ENCODE measurements at places on chromosomes 2 and 18.
A peak's percentile ranks its signal among the peaks of the same experiment; 100 is the strongest.

GRCh38 chr2:64781711-64782390 lies 128.1 kb upstream of the SERTAD2 start:
- DNase-seq = no peak

DNA sequence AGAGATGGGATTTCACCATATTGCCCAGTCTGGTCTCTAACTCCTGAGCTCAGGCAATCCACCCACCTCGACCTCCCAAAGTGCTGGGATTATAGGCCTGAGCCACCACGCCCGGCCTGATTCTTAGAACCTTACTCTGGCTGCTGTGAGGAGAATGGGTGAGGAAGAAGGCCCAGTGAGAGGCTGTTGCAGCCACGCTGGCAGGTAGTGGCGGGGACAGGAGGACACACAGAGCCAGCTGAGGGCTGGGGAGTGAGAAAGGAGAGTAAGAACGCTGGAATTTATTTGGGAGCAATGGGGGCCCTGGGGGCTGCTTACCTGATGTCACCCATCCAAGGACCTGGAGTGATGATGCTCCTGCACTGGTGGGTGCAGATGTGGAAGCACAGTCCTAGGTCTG lies 153.8 kb upstream of the SIX3 start:
- DNase-seq = no peak

GRCh38 chr2:237141571-237142051 lies 55.9 kb downstream of the COPS8 start:
- no peak for DNase-seq

GRCh38 chr2:27203741-27204140 lies 8.1 kb upstream of the ATRAID start:
- no peak for DNase-seq

- DNase-seq = no peak
Measured at GRCh38 chr2:119440501-119440870, 8.8 kb downstream of the TMEM37 start.

DNA sequence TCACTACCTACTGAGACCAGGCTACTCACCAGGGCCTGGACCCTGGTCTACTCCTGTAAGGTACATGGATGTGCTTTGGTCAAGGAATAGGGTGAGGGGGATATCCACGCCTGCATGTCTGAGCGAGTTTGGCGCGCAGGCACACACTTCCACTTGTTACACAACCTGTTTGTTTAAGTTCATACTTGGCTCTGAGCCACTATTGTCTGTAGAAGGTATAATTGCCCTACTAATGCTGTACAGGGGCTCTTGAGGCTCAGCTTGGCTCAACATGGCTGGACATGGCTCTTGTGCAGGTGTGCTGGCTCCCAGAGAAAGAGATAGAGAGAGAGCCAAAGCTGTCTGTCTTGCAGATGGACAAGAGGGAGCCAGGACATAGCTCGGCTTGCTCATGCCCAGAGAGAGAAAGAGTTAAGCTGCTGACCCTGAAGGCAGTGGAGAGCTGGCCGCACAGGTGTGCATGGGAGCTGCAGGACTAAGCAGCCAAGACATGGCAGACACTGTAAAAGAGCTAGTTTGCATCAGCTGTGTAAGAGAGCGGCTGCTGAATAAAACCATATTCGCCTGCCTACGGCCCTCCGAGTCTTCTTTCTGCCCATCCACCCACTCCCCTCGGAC lies 35.2 kb downstream of the NPPC start:
- DNase-seq = no peak

DNA sequence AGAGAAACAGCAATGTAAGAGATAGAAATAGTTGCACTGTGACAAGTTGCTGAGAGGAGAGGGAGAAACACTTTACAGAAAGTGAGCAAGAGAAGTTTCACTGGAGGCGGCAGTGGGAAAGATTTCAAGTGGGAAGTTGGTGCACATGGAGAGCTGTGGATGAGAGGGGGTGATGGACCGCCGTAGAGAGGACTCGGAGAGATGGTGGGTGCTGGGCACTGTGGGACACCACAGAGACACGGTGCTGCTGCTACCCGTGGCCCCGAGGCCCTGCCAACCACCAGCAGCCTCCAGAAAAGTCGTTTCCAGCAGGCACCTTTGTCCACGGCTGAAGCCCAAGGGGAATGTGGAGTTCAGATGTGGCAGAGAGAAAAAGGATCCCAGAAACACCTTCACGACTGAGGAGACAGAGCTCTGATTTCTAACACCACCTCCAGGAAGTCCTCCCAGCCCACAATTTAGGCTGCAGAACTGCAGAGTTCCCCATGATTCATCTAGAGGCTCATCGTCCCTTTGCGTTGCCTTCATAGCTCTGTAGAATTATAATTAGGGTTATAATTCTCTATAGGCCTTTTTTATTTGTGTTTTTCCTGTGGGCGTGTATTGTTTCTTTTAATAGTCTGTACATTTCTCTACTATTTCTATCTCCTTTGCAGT lies 15.9 kb upstream of the IGFBP2 start:
- no peak for DNase-seq

DNA sequence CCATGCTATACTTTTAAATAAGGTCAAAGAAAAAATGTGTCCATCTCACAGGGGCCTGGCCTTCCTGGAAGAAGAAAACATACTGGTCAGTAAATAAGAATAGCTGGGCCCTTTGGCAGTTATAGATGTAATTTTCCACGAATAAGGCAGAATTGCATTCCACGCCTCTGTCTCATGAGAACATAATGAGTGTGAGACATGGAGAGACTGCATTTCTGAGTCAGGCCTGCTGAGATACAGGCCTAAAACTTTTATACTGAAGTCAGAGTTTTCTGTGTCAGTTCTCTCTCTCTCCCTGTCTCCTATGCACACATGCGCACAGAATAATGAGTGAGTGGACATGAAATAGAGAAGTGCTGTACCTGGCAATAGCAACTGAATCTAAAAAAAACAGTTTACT lies 20.4 kb upstream of the IL1R1 start:
- DNase-seq = no peak

DNA sequence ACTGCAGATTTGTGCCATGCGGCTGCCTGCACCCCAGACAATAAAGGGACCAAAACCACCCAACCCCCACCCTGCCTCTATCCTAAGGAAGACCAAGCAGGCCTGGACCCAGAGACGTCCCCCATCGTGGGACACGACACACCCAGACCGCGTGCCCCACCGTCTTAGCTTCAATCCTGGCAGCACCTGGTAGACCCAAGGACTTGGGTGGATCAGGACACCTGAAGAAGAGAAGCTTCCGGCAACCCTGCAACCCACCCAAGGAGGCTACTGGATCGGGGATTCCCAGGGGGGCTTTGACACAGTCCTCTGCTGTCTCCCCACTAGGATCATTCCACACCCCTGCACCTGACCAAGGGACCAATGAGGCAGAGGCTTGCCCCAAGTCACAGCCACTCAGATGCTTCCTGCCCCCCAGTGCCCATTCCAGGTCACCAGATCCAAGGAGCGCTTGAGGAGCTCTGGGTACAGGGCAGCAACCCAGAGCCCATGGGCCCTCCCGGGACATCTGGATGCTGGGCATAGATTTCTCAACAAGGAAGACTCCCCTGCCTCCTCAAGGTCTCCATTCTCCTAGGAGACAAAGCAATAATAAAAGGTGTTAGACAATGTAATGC lies 3.6 kb downstream of the ALPI start:
- DNase-seq = no peak

DNA sequence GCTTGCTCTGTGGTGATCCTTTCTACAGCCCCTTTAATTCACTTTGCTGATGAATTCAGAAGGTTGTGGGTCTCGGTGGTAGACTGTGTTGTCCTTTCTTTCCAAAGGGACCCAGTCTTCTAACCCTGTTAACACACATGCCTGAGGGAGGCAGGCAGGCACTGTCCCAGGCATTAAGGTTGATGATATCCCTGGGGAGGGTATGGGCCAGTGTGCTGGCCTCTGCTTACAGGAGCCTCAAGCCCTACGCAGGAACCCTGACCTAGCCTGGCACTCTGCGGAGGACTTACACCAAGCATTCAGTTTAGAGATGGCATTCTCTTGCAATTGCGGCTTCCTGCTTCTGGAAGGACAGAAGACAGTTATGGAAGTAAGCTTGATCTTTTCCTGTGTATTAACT lies 102.5 kb downstream of the PKP4 start:
- no peak for DNase-seq

GRCh38 chr2:32678825-32679224 lies 51.0 kb downstream of the TTC27 start:
- DNase-seq = no peak

DNA sequence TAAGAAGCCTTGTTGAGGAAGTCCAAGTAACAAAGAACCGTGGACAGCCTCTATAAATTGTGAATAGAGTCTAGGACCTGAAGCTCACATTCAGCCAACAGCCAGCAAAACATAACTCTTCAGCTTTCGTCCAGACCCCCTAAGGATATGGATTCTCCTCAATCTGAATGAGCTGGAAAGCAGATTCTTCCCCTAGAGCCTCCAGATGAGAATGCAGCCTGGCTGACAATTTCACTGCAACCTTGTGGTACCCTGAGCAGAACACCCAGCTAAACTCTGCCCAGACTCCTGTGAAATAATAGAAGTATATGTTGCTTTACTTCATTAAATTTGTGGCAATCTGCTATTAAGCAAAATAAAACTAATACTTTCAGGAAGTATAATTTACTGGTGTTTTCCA lies 483.5 kb upstream of the SLC8A1 start:
- no peak for DNase-seq

GRCh38 chr2:163157891-163158496 lies 319.4 kb upstream of the KCNH7 start:
- DNase-seq = no peak

- no peak for DNase-seq
Measured at GRCh38 chr18:47999801-48000248, 69.4 kb upstream of the SMAD2 start.

DNA sequence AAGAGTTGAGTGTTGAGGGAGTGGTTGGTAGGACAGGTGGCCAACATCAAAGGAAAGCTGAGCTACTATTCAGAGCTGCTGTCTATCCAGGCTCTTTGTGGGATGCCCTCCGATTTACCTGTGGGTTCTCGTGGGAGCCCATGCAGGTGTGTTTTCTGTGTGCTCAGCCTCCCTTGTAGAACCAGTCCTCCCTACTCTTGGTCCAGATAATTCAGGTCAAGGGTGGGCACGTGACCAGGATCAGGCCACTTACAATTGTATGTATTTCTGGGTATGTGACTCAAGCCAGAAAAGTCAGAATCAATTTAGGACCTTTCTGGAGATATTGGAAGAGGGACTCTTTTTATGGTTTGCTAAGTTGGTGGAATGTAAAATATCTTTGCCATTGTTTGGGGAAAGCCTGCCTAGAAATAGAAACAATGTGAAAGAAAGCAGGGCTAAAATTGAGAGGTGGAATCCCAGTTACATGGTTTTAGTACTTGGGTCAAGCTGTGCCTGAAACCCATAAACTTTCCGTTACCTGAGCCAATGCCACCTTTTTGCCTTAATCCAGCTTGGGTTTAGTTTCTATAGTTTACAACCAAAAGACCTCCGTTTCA lies 93.2 kb downstream of the PDCL3 start:
- DNase-seq = no peak

GRCh38 chr18:73681912-73682311 lies 465.7 kb downstream of the FBXO15 start:
- DNase-seq = no peak

DNA sequence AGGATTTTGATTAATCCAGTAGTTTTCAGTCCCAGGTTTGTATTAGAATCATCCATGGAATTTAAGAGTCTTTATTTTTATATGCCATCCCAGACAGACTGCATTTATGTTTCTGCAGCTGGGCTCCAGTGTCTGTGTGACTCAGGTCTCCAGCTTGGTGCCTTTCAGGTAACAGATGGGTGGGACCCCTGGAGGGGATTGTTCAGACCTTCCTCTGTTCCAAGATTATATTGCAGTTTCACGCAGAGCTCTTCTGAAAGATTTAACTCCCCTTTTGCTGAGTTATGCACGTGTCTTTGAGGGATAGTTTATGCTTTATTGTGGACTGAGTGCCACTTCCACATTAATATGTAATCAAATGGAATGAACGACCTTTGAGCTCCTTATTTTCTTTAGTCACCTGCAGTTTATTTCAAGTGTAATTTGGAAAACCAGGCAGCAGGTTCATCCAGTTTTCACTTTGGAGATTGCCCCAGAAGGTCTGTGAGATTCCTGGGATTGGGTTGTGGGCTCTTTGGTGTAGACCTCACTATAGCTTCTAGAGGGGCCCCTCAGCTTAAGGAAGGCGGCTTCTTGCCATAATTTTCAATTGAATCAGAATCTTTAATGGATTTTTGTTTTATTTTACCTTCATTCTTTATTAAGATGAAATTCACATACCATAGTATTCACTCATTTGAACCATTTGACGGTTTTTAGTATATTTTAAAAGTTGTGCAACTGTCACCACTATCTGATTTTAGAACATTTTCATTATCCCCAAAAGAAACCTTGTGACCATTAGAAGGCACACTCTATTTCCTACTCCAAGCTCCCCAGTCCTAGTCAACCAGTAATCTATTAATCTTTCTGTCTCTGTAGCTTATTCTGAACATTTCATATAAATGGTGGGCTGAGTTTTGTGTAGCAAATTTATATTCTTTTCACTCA lies 135.0 kb downstream of the WDSUB1 start:
- peak; percentile 69 for DNase-seq
